NCI-H510A treated with DMSO at 0.1 percent for 48 hours (cell line): ENCODE measurements at places on chromosomes 7 and 10.
A peak's percentile ranks its signal among the peaks of the same experiment; 100 is the strongest.

GRCh38 chr7:4267341-4268039 lies 414.6 kb upstream of the FOXK1 start:
- no peak for DNase-seq

- no peak for DNase-seq
Measured at GRCh38 chr10:31076610-31076988, 44.9 kb upstream of the ZNF438 start.

DNA sequence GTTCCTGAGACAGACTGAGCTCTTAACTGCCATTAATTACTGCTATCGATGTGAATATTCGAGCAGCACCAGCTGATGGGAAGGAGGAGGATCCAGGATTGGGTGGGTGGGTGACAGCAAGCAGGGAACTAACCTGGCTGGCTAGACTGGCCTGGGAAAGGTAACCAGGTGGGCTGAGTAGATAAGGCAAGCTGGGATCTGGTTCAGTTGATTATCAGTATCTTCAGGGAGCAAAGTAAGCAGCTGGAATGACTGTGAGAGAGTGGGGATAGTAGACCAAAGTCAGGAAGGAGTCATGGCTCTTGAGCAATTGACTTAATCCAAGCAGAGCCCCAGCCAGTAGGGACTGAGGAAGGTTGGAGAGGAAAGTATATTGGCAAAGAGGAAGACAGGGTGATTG lies 46.9 kb upstream of the KMT2E start:
- no peak for DNase-seq

GRCh38 chr7:132580277-132580676 lies 4.0 kb upstream of the PLXNA4 start:
- DNase-seq: no peak

DNA sequence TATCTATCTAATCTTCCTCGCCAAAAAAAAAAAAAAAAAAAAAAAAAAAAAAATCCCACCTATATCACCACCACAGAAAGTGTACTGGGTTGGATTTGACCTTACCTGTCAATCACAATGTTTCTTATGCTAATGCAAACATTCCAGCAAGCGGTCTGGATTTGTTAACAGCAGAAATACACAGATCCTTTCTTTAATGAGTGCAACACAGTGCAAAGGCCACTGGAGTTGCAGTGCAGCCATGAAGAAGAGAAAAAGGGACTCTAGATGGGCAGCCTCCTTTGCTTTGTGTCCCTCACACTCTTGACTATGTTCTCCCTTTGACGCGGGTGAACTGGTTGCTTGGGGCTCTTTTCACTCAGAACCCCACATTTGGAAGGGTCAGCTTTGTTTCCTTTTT lies 127.3 kb upstream of the PRKCQ start:
- no peak for DNase-seq

- DNase-seq: no peak
Measured at GRCh38 chr7:104149822-104150221, 58.0 kb downstream of the ORC5 start.

DNA sequence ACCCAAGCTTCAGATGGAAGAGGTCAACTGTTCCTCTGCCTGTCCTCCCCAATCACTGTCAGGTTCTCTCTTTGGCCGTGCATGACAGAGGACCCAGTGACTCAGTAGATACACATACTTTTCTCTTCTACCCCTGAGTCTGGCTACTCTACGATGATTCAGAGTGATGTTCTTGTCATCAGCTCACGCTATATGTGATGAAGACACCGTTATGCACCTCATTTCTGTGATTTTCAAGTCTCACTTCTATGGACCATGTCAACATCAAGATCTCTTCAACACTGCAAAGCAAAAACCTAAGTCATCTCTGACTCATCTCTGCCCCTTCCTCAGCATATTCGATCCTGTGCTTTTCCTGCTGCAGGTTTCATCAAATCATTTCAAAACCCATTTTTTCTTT lies 76.6 kb upstream of the DGKI start:
- DNase-seq: no peak

DNA sequence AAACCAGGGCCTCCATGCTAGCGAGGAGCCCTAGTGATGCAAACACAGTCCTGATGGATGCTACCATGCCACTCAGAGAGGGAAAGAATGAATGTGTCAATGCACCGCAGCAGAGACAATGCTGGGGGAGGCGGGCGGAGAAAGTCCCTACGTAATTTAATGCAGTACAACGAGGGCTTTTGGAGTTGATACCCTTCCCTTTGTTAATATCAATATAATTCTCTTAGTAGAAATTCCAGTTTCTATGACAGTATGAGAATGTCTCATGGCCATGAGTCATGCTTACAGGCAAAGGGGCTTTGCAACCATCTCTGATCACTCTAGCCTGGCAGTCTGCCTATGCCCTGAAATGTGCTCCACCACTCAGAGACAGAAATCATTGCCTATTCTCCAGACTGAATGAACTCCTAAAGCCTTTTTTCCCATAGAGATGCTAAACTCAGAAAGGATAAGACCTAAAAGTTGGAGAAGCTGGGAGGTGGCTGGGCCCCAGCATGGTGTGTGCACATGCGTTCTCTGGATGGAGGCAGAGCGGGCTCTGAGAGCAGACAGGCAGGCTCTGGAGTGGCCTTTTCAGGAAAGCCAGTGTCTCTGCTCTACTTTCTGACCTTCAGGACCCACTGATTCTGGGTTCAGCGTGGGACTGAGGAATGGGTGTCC lies 20.3 kb upstream of the GIMAP2 start:
- no peak for DNase-seq

GRCh38 chr7:76211216-76211615 lies 9.5 kb downstream of the SRRM3 start:
- DNase-seq: no peak

GRCh38 chr7:1054861-1055450 lies 10.6 kb downstream of the GPR146 start:
- DNase-seq: peak; percentile 24

DNA sequence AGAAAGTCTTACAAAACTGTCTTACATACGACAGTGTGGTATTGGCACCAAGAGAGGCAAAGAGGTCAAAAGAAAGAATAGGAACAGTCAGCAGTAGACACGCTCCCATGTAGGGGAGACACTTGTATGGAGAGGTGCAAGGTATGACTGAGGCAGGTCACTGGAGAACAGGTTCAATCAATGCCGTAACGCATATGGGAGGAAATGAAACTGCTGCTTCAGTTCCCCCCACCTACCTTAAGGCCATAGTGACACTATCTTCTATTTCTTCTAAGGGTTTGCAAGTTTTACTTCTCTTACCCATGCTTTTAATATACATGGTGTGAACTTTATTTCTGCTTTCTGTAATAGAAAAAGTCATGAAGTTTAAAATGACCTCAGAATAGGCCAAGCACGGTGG lies 5.5 kb upstream of the PITRM1 start:
- DNase-seq: no peak

DNA sequence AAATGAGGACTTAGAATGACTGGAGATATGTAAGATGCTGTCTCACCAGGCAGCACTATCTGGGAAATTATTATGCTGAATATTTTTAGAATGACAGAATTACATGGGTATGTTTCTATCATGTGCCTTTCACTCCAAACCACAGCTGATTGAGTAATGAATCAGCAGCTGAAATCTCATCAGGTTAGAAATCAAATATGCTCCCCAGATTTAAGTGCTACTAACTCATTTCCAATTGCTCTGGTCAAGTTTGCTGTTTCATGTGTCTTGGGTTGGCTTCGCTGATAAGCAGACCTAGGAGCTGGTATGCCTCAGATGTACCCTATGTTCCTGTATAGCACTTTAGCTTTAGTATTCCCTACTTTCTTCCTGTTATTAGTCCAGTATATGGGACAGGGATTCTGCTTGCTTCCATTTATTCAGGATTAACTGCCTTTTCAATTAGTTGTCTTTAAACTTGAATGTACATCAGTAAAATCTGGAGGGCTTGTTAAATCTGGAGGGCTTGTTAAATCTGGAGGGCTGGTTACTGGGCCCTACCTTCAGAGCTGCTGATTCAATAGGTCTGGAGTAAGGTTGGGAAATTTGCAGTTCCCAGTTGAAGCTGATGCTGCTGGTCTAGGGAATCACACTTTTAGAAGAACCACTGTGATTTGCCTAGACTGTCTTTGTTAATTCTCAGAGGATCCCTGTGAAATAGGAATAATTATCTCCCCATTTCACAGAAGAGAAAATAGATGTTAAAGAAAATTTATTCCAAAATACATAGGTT lies 172.9 kb downstream of the DKK1 start:
- no peak for DNase-seq

DNA sequence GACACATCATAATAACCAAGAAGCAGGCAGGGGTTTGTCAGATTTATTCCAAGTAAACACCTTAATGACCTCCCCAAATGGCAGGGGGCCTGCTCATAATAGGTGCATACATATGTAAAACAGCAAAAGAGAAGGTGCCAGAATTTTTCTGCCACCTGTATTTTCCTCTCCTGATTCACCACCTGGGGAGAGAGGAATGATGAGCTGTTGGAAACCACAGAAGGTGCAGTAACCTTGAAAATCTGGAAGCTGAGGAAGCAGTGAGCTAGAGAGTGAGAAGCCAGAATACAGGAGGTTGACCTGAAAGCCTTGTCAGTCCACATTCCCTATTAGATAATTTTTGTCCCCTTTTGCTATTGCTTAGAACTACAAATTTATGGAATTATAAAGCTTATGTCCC lies 46.2 kb upstream of the PDE1C start:
- DNase-seq: no peak

DNA sequence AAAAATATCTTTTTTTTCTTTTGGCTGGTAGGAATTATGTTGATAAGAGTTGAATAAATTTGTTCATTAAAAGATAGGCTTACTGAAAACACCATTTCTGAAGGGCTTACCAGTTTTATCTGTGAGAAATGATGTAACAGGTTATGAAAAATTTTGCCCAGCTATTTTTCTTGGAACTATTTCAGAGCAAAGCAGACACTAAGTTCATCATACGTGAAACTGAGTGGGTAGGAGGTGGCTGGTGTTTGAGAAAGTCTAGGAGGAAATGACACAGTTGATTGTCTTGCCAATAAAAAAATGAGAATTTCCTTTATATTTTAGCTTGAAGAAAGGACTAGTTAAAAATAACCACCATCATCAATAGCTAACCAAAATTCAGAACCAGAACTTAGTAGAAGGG lies 6.2 kb upstream of the MRC1 start:
- DNase-seq: no peak
